ENCODE measurements at places on chromosomes 6 and 20.

- no peak for DNase-seq
Measured at GRCh38 chr20:48626938-48627736, 200.7 kb downstream of the PREX1 start.

DNA sequence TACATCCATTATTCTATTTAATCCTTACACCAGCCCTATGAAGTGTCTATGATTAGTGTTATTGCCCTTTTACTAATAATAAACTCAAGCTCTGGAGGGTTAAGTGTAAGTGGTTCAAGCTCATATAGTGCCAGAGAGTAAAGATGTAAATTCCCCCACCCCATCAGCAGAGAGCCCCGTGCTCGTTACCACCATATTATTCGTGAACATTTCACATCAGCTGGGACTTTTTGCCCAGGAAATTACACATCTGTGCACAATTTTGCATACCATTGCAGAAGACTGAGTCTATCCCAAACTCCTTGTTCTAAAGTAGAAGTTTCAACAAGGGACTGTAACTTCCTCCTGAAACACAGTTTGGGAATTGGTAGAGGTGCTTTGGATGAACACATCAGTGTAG lies 220.1 kb downstream of the BCAS1 start:
- DNase-seq = no peak

DNA sequence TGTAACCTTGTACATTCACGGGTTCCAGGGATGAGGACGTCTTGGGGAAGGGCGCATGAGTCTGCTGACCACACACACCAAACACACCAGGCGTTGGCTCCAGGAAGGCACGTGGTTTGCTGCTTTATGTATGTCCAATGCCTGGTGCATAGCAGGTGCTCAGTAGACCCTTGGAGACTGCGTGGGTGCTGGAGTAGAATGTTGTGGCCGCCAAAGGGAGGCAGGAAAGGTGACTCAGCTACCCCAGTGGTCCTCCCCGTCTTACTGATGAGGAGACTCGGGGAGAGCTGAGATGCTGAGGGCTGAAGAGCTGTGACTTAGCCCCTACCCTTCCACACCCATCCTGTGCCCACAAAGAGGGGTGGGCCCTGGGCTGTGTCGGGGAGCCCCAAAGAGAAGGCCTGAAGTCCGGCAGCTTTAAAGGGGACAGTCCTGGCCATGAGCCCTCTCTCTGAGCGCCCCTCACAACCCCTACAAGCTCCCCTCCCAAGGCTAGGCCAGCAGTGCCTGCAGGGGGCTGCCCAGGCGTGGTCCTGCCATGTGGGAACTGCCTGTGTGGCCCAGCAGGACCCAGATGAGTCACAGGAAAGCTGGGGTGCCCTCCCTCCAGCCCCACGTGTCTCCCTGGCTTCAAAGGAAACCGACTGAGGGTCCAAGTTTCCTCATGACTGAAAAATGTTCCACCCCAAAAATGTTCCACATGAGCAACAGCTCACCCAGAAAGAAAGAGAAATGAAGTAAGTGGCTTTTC lies 28.0 kb upstream of the PTGIS start:
- DNase-seq = peak; percentile 78

GRCh38 chr20:9412309-9412708 lies 102.1 kb upstream of the LAMP5 start:
- no peak for DNase-seq

DNA sequence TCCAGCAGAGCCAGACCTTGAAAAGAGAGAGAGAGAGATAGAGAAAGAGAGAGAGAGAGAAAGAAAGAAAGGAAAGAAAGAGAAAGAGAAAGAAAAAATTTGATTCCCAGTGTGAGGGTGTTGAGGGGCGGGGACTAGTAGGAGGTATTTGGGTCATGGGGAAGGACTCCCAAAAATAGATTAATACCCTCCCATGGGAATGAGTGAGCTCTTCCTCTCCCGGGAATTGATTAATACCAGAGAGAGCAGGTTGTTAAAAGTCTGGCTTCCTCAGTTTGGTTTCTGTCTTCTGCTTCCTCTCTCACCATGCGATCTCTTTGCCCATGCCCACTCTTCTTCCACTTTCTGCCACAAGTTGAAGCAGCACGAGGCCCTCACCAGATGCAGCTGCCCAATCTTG lies 28.8 kb upstream of the CFAP206 start:
- DNase-seq = no peak

- no peak for DNase-seq
Measured at GRCh38 chr6:109373762-109374161, 8.5 kb downstream of the CD164 start.

DNA sequence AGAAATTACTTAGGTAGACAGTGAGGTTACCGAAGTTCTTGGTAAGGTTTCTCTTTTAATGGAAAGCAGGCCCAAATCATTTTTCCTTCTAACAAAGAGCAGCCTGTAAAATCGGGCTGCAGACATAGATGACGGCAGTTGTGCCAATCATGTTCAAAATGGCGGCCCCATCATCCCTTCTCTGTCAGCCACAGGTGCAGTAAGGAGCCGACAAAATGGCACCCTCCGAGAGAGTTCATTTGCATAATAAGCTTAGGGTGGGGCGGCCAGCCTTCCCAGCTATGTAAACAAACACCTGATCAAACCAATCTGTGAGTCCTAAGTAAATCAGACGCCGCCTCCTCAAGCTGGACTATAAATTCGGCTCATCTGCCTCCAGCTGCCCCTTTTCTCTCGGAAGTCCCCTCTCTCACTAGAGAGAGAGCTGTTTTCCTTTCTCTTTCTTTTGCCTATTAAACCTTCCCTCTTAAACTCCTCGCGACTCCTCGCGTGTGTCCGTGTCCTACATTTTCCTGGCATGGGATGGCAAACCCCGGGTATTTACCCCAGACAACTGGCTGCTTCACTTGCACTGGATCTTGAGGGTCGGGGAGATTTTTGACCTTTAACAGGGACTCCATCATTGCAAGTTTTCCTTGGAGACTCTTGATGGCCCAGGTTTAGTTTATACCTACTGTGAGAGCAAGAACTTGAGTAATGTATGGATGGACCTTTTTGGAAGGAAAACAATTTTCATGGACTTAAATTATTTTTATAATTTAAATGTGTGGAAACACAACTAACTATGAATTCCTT lies 8.9 kb upstream of the DDR1 start:
- DNase-seq = no peak

- peak; percentile 22 for DNase-seq
Measured at GRCh38 chr6:3228046-3228671, 706 bp upstream of the TUBB2B start.

- no peak for DNase-seq
Measured at GRCh38 chr20:48401359-48401758, 426.4 kb downstream of the PREX1 start.

DNA sequence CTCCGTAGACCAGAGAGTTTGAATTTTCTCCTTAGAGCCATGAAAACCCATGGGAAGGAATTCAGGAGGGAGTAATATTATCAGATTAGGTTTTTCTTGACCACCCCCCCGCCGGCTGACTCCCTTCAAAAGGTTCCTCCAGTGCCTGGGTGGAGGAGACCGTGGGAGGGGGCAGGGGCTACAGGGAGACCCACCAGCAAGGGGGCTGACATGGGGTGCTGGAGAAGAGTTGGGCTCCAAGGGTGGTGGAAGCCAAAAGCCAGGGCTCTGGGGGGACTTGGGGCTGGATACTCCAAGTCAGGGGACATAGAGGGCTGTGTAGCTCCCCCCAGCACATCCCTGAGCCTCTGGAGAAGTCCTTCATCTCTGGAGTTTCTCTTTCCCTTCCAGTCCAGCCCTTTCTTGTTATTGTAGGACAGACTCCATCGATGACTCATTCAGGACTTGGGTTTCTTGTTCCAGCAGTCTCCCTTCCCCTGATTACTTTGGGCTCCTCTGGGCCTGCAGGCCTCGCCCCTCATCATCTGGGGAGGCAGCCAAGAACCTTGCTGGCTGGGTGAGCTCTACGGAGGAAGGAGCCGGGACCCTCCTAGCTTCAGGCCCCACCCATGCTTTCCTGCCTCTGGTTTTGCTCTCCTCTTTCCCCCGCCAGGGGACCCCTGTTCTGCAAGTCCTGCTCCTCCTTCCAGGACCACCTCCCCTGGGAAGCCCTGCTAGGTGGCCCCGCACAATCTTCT lies 10.5 kb upstream of the KIAA1755 start:
- DNase-seq = peak; percentile 25

GRCh38 chr20:7994809-7995208 lies 24.8 kb downstream of the TMX4 start:
- no peak for DNase-seq

DNA sequence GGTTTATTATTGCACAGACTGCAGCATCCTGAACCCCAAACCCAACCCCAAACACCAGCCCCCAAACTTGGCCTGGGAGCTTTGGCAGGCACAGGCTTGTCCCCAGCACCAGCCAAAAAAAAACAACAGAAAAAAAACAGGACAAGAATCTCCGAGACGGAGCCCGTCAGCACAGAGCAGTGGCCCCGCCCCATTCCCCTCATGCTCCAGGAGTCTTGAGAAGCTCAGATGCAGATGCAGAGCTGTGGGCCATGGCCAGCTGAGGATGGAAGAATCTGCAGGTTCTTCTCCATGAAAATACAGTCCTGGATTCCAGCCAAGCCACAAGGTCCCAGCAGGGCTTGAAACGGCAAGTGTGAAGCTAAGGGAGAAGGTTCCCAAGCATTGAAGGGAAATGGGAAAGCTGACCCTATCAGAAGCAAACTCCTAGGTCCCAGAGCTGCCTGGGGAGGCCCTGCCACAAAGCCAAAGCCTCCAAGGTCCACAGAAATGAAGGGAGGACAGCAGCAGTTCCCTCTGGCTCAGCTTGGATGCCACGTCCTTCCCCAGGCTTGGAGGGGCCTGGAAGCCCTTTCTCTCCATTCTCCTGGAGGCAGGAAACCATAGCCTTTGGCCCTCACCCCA lies 75.2 kb downstream of the JPH2 start:
- no peak for DNase-seq

GRCh38 chr6:27777614-27778355 lies 134.4 kb downstream of the OR2B2 start:
- DNase-seq = no peak

DNA sequence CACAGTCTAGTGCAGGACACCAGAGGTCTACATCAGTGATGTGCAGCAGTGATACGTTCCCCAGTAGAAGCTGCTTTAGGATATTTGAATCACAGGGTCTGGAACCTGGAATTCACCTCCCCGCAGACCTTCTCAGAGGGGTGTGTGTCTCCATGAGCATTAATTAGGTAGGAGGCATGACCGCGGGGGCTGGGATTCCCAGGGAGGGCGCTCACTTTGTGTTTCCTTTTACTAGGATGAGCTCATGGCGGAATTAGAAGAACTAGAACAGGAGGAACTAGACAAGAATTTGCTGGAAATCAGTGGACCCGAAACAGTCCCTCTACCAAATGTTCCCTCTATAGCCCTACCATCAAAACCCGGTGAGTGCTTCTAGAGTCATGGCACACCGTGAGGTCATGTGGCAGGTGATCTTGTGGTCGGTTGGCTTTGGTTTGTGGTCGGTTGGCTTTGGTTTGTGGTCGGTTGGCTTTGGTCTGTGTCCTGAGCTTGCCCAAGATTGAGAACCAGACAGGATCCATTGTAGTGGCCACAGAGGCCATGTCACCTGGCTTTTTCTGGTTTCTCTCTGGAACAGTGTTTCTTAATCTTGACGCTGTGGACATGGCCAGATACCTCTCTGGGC lies 40.8 kb downstream of the CHMP4B start:
- no peak for DNase-seq

GRCh38 chr6:143100429-143100828 lies 39.7 kb downstream of the AIG1 start:
- no peak for DNase-seq

DNA sequence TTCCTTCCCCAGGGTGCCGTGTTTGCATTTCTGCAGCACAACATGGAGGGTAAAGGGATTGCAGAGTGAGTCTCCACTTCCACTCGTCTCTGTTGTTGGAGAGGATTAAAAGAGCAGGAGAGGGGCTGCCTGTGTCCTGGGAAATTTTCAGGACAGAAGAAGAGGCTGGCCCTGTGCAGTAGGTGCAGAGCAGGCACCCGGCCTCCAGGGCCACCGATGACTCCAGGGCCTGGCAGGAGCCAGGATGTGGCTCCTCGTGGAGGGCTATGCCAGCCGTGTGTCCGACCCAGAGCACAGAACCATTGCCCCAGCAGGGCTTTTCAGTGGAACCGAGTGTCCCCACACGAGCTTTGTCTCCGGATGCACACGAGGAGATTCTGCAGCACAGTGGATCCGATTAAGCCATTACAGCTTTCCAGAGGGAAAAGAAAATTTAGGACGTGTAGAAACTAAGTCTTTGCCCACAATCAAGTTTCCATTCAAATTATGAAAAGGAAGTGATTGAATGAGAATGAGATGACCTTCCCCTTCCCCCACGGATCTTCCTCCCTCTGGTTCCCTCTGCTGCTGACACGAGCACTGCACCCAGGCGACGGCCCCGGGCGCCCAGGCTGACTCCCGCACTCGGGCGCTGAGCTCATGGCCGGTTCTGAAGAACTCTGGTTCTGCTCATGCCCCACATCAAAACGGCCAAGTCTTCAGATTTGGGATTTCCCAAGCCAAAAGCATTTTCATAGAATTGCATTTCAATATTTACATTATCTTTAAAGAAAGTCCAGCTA lies 43.1 kb upstream of the UNC93A start:
- no peak for DNase-seq

DNA sequence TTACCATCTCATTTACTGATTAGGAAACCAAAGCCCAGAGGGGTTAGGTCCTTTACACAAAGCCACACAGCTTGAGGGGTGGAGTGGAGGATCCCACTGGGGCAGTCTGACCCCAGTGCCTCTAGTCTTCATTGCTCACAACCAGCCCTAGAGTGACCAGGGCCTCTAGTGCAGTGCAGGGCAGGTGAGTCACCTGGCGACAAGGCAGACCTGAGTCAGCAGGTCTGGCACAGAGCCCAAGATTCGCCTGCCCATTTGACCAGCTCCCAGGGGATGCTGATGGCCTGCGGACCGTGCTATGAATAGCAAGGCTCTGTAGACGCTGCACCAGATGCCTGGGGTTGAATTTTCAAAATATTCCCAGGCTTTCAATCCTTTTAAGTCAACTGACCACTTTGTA lies 29.9 kb downstream of the CDH26 start:
- DNase-seq = peak; percentile 62

DNA sequence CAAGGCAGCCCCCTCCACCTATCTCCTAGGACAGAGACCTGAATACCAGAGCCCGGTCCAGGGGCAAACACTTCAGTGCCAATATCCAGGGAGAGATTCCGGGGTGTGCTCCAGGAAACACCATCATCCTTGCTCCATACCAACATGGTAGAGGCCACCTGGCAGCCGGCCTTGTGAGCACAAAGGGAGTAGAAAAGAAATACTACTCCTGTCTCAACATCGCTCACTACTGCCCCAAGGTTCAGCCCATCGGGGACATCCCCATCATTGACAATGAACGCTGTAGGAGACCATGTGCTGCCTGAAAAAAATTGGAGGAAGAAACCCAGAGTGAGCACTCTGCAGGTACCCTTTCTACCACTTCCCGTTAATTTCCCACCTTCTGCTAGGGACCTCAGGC lies 1.5 kb downstream of the NEU1 start:
- no peak for DNase-seq

- no peak for DNase-seq
Measured at GRCh38 chr20:20959031-20959755, 147.0 kb downstream of the LINC00237 start.

DNA sequence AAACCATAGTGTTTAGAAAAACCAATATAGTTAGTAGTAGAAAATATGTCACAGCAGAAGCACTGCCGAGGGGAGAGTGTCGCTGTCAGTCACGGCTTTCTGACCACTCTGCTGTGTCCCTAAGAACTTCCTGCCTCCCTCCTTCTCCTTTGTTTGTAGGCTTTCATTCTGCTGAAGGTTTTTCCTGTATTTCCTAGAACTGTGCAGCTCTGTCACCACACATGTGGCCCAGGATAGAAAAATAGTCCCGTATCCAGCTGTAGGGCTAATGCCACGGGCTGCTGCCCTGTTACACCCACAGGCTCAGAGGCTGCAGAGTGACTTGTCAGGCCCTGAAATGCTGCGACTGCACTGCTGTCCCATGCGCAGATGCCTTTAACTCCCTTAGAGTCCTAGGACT lies 52.6 kb upstream of the SYNJ2 start:
- DNase-seq = no peak

Measured in ACHN (cell line).